ENCODE measurements at places on chromosomes 2 and 18.

DNA sequence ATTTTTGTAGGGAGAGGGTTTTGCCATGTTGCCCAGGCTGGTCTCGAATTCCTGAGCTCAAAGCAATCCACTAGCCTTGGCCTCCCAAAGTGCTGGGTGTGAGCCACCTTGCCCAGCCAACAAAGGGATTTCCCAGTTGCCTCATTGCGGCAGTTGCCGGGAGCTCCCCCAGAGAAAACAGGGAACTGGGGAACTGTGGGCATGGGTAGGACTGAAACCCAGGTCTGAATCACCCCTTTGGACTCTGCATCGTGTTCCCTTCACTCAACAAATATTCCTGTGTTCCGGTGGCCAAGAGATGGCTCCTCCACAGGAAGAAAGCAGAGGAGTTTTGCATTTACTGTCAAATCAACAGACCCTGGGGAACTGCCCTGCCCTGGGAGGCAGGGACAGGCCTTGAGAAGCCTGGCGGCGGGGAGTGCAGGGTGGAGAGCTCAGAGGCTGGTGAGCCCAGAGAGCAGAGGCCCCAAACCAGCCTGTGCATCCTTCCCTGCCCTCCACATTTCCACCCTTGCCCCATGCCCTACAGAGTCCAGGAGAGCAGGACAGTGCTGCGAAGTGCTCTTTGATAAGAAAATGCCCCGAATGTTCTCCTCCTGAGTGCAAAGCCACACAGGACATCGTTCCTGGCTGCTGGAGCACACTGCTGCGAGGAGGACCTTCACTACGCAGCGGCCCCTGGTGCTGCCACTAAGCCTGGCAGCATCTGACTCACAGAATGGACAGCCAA lies 24.9 kb downstream of the MYO7B start:
- no peak for DNase-seq

DNA sequence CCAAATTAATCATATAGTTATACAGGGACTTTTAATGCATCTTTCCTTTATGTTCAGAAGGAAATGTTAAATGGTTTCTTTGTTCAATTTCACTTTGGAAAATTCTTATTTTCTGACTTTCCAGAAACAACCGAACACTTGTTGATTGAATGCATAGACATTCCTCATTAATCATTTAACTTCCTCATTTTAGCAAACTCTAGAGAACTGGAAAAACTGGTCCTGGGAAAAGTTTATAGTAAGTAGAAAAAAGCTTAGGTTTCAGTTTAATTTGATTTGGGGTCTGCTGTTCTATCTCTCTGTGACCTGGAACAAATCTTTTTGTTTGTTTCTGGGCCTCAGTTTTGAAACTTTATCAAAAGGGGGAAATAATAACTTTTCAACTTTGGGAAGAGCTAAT lies 320.4 kb downstream of the CMPK2 start:
- no peak for DNase-seq

GRCh38 chr18:34701911-34702310 lies 8.2 kb upstream of the DTNA start:
- no peak for DNase-seq

DNA sequence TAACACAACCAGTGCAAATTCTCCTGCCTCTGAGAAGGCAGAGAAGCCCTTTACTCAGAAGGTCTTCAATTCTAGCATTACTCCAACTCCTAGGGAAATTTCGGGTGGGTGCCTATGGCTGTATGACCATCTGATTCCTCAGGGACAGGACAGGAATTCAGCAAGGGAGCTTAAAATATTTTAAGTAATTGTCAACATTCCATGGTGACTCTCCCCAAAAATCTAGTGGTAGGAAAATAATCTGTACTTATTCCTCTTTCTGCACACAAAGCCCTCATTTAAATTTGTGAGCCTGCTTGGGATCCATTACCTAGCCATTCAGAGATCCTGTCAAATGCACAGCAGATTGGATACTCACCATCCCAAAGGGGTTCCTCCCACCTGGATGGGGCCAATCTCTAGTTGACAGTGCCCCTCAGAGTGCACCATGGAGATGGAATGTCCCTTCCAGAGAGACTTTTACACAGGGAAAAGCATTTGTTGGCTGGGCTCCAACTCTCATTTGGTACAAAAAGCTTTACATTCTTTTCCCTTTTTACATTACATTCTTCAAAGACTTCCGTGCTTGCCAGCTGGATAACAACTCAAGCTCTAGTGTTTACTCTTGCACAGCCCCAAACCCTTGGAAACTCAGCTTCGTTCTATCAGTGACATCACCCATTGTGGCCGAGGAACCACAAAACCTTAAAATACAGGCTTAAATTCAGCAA lies 3.1 kb upstream of the TMEM150A start:
- DNase-seq = no peak

DNA sequence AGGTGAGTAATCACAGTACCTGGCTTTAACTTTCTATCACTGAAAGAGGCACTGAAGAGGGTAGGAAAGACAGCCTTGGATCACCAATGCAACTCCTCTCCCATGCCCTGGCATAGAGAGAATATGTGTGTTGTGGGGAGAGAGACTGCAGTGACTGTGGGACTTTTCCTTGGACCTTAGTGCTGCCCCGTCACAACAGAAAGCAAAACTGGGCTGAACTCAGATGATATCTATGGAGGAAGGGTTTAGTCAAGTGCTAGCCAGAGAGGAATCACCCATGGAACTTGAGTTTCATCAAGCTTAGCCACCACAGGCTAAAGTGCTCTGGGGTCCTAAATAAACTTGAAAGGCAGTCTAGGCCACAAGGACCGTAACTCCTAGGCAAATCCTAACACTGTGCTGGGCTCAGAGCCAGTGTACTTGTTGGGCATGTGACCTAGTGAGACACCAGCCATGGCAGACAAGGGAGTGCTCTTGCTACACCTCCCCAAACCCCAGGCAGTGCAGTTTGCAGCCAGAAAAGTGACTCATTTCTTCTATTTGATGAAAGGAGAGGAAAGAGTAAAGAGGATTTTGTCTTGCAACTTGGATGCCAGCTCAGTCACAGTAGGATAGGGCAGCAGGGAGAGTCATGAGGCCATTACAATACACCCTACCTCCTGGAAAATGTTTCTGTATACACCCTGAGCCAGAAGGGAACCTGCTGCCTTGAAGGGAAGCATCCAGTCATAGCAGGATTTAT lies 105.8 kb upstream of the SPOPL start:
- DNase-seq = no peak

- DNase-seq = no peak
Measured at GRCh38 chr2:233056961-233057605, 3.1 kb upstream of the INPP5D start.

DNA sequence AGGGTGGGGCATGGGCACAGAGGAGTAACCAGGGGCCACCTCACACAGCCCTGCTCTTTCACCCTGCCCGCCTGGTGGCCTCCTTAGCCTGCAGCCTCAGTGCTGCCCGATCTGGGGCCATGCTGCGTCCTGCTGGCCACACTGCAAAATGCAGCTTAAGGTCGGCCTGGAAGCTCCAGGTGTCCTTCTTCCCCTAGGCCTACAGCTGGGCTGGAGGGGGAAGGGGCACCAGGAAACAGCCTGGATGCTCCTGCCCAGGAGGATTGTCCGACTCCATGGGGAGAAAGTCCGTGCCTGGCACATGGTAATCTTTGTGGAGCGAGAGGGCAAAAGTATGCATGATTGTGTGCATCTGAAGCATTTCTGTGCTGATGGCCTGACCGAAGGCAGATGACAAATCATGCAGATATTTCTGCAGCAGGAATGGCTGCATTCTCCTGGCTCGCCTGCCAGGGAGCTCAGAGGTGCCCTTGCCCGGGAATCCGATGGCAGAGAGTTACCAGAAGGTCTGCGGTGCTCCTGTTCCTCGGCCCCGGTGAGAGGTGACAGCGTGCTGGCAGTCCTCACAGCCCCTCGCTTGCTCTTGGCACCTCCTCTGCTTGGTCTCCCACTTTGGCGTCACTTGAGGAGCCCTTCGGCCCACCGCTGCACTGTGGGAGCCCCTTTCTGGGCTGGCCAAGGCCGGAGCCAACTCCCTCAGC lies 12.8 kb upstream of the ALPP start:
- peak; percentile 83 for DNase-seq

GRCh38 chr2:104772996-104773395 lies 80.9 kb upstream of the POU3F3 start:
- DNase-seq = no peak

- no peak for DNase-seq
Measured at GRCh38 chr2:160175169-160176134, 24.6 kb downstream of the ITGB6 start.

DNA sequence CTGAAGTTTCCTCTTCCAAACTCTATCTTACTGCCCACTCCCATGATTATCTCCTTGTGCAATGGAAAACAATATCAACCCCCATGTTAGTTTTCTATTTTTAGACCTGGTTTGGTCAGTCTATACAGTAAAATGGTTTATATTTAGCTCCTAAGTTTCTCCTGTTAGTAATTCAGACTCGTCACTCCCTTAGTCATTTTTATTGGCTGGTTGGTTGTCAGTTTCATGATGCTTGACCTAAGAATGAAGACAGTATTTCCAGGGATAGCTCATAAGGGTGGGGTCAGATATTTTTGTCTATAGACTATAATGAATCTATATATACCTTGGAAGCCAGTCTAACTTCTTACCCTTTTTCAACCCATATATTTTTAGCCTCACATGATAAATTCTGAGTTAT lies 61.4 kb upstream of the NEUROD1 start:
- DNase-seq = no peak

- no peak for DNase-seq
Measured at GRCh38 chr18:34704823-34705222, 5.3 kb upstream of the DTNA start.

GRCh38 chr2:54409752-54410151 lies 46.4 kb upstream of the SPTBN1 start:
- DNase-seq = no peak

- no peak for DNase-seq
Measured at GRCh38 chr2:15303874-15304273, 257.3 kb downstream of the NBAS start.

GRCh38 chr2:177030451-177031105 lies 182.0 kb upstream of the HNRNPA3 start:
- no peak for DNase-seq

GRCh38 chr2:191637182-191638078 lies 40.5 kb upstream of the NABP1 start:
- DNase-seq = no peak

- no peak for DNase-seq
Measured at GRCh38 chr2:159175927-159176326, 110.6 kb downstream of the WDSUB1 start.

GRCh38 chr2:150610670-150611279 lies 123.3 kb upstream of the RND3 start:
- peak; percentile 18 for DNase-seq

DNA sequence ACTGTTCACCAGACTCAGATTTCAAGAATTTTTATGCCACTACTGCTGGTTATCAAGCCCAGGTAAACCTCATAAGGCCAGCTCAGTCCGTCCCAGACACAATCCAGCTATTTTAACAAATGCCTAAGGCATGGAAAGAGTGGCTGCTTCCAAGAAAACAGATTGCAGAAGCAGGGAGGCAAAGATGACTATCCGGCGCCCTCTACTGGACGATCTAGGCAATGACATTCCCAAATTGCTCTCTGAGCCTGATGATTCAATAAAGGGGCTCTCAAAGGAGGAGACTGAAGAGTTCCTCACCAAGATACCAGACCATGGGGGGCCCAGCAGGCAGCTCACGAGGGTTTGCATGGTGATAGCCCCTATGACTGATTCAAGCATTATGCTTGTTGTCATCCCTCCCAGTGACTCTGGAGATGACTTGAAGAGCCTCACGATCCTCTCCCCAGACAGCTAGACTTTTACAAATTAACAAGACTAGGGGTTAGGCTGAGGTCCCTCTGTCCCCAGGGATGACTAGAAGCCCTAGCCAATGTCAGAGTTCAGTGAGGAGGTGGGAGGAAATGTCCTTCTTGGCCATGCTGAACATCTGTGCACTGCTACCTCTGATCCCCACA lies 25.0 kb downstream of the SERPINB8 start:
- peak; percentile 65 for DNase-seq

DNA sequence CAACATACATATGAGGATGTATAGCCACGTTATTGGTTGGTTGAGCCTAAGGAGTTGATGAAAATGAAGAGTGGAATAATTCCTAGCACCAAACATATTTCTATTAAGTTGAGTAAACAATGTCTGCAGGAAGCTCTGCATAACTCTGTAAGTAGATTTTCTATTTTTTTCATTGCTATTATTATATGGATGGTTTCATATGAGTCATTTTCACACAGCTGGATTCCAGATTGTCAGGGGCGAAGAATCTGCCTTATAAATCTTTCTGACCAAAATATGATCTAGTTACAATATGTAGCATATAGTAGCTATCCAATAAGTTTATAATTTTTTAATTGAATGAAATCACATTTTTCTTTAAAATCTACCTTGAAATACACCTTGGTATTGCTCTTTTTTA lies 468.0 kb upstream of the PKDCC start:
- no peak for DNase-seq

DNA sequence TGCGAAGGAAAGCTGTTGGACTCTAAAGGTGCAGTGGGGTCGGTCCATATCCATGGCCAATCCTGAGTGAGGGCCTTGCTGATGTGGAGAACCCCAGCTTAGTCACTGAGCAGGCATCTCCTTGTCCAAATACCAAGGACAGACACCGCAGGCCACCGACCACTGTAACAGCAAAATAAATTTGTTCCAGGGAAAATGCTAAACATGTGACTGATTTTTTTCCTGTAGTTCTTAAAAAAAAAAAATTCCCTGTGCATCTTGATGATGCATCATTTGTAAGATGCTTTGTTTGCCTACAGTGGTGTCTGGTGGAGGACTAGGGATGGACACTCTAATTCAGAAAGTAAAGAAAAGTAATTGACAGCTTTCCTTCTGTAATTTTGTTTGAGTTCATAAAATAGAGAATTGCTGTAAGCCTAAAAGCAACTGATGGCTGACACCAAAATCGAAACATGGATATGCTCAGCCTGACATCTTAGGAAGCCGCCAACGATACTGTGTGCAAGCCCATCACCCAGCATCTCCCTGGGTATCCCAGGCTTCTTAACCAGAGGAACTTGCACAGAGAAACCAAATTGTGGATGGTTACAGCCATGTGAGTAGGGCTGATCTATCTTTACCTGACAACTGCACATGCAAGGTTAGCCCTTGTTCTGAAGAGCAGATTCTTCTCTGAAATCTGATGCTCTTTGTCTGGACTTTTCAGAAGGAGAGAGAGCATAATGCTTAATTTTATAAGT lies 188.6 kb downstream of the ARL4C start:
- DNase-seq = no peak

GRCh38 chr18:58536534-58537271 lies 92.2 kb downstream of the ALPK2 start:
- no peak for DNase-seq

- DNase-seq = peak; percentile 9
Measured at GRCh38 chr18:14943967-14944636, 196.1 kb downstream of the ANKRD30B start.

DNA sequence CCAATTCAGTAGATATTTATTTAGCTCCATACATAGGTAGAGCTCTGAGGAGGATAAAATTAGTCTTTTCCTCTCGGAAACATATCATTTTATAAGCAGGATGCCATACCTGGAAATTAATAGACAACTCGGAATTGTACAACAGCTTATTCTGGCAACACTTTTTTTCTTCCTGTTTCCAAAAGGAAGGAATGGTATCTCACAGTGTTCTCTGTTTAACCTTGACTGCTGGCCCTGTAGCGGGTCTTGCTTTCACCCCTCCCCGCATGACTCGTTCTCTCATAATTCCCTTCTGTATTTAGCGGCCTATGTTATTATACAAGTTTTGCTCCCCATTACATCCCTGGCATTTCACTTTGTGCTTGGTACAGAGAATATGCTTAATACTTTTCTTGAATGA lies 2.5 kb upstream of the KYNU start:
- no peak for DNase-seq

GRCh38 chr2:31075941-31076590 lies 62.2 kb downstream of the GALNT14 start:
- no peak for DNase-seq

- peak; percentile 40 for DNase-seq
Measured at GRCh38 chr2:86337244-86337835, at the start of gene REEP1. REEP1 (minus strand) TSS chr2:86337626; CDS start chr2:86337510, 116 bp downstream.
